ENCODE measurements at places on chromosomes 6 and 20.

GRCh38 chr6:53824714-53825113 lies 29.9 kb downstream of the LRRC1 start:
- DNase-seq: no peak

DNA sequence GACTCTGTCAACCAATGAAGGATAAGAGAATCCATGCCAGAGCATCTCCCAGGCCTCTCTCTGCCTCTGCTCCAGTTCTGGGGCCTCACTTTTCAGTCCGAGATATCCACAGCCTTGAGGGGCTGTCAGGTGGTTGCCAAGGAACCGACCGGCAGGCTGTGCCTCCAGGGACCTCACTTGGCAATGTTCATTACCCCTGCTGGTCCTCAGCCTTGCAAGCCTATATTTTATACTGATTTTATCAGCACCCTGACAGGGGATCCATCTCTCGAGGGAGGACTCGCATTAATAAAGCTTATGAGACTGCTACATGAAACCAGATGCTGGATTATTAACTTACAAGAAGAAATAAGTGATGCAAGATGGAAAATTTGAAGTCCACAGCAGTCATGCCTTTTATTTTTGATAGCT lies 39.9 kb downstream of the TMC2 start:
- no peak for DNase-seq

DNA sequence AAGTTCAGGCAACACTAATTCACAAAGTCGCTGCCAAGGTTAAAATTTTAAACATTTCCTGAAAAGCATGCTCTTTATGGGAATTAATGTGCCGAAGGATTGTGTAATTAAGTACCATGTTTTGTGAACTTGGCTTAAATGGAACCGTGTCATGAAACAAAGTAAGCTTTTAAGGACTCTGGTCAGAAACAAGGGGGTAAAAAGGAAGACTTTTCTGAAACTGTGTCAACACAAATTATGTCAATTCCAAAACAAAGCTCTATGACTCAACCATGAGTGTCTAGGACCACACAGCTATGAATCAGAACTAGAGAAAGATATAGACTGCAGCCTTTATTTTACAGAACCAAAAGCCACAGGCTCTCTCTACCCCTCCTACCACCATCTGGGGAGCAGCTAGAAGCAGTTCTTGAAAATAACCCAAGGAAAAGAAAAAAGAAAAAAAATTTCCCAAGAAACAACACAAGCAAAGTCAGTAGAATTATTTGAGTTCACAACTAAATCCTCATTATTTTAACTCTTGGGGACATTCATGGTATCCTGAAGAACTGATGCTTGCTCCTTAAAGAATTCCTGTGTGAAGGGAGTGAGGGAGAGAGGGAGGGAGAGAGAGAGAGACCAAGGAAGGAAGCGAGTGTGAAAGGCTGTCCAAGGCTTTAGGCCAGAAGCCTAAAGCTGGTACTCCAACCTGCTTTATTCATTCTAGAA lies 81.9 kb downstream of the ZMYND8 start:
- no peak for DNase-seq

- DNase-seq: no peak
Measured at GRCh38 chr20:61555566-61555965, 303.5 kb downstream of the CDH4 start.

GRCh38 chr6:157921685-157922367 lies 59.8 kb upstream of the SYNJ2 start:
- no peak for DNase-seq

GRCh38 chr20:15496501-15497039 lies 1076.7 kb downstream of the KIF16B start:
- no peak for DNase-seq
